ENCODE measurements at places on chromosomes 7 and 10. TPM values are rescaled to one million over a fixed set of nuclear protein-coding genes. Genes with fewer than 3 reads are reported as not detected.

- peak; percentile 67 for DNase-seq
These were observed 83.4 kb upstream of the SMNDC1 start for GRCh38 chr10:110387983-110388686.

DNA sequence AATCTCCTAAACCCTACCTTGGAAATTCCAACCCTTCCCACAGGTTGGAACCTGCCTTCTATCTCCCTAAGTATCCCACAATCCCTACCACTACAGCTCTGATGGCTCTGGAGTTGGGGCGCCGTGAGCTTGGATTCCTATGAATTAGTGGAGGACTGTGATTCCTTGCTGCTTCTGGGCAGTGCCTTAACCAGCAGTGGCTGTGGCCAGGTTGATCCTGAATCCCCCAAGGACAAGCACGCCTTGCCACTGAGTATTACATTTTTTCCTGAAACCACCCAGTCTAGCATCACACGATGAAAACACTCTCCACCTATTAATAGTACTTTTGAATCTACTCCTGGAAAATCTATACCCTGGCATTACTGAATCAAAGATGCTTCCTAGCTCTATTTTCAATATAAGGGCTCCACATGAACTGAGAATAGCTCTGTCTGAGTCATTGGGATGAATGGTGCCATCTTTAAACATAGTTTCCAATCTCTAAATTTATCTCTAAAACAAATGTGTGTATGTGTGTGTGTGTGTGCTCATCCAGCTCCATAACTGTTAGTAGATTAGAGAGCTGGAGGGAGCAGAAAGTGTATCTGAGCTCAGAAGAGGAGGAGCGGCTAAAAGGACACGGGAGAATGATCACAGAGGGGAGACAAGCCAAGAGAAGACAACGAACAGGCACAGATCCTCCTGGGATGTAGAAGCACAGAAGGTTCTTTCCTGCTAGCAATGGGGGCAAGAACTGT lies 11.9 kb upstream of the INPP5F start:
- DNase-seq: no peak

The ANKRD7 gene
- polyA plus RNA-seq: 0.12 TPM

The GIMAP5 gene
- 3.8 TPM for polyA plus RNA-seq

The ACSM6 gene
- not detected for polyA plus RNA-seq

The TLL2 gene
- polyA plus RNA-seq: 1.6 TPM

Data from small intestine (tissue), 16 donors.